ENCODE measurements at places on chromosomes 4 and X. TPM values are rescaled to one million over a fixed set of nuclear protein-coding genes. Genes with fewer than 3 reads are reported as not detected.

DNA sequence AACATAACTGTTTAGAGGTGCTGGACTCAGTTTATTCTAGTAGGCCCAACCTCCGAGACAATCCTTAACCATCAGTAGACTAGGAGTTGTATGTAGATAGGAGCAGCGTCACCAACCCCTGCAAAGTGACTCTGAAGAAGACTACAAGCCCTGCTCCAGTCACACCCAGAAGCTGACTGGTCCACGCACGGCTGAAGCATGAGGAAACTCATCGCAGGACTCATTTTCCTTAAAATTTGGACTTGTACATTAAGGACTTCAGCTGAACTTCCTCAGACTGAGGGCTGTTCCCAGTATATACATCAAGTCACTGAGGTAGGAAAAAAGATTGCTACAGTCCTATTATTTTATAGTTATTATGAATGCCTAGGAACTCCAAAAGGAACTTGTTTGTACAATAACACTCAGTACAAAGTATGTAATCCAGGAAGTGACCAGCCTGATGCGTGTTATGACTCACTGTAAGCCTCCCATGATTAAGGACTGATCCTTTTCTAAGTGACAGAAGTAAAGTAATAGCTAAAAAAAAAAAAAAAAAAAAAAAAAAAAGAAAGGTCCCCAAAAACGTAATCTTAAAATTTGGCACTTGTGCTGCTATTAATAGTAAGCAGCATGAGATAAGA is 41.6 kb upstream of the UGT2B7 start:
- H3K4me1 ChIP-seq = no peaks in the 10 kb centered on the region
- H3K4me3 ChIP-seq = no peak overlapping the region
- H3K27ac ChIP-seq = no peak overlapping the region
- H3K36me3 ChIP-seq = no peaks in the 10 kb centered on the region

GSX2 gene
- total RNA-seq = not detected

DNA sequence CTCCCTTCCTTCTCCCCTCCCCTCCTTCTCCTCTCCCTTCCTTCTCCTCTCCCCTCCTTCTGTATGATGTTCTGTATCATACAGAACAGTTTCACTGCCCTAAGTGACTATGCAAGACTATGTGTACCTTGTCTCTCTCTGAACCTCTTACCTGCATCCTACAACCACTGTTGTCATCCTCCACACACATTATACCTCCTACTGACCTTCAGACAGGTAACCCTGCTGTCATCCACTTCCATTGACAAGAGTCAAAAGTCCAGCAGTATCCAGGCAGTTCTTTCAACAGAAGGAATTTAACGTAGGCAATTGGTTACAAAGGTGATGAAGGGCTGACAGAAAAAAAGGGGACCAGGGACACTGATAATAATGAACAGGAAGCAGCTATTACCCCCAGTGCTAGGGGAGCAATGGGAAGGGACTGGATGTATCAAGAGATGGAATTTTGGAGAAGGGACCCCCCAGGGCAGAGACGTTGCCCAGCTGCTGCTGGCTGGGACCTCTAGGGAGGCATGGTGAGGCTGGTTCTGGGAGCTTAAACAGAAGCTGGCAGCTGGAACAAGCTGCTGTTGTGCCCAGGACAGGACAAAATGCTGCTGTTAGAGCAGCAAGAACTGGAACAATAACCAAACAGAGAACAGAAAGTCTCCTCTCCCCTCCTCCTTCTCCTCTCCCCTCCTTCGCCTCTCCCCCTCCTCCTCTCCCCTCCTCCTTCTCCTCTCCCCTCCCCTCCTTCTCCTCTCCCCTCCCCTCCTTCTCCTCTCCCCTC is 84.7 kb downstream of the DCTD start:
- no peaks in the 10 kb centered on the region for H3K36me3 ChIP-seq
- H3K27ac ChIP-seq = no peak overlapping the region
- no peaks in the 10 kb centered on the region for H3K4me1 ChIP-seq
- no peaks in the 10 kb centered on the region for H3K27me3 ChIP-seq
- no peak for DNase-seq

- no peak overlapping the region for H3K27ac ChIP-seq
- H3K36me3 ChIP-seq = no peaks in the 10 kb centered on the region
- no peak for DNase-seq
- H3K4me3 ChIP-seq = no peak overlapping the region
Observed at GRCh38 chrX:17674601-17675000, 62.7 kb upstream of the SCML1 start.

DNA sequence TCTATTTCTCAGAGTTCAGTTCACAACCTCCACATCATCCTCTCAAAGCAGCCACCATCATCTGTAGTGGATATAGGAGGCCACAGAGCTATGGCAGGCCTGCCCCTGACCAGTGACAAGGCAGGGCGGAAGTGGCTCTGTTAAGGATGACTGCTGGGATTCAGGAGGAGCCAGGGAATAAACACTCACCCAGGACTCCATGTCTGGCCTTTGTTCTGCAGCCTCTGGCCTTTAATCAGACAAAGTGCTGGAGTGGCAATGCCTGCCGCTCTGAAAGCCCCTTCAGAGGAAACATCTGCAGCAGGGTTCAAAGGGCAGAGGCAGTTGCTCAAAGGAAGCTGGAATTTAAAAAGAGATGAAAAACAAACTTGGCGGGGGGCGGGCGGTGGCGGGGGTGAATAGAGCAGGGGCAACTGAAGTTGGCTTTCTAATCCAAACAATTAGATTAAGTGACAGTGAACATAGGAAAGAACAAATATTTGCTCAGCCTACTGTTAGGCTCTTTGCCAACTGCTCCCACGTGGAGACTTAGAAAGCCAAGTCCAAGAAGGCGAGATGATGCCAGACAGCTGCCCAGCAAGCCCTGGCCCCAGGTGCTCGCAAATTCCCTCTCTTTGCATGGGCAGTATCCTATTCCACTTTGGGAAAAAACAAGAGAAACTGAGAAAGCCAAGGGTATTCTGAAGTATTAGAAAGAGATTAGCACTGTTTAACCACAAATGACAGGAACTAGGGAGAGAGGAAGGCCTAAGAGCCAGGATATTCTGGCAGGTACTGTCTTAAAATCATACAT is 5.5 kb downstream of the MPP1 start:
- no peaks in the 10 kb centered on the region for H3K27me3 ChIP-seq
- no peak overlapping the region for H3K4me3 ChIP-seq
- DNase-seq = no peak
- peaks cover 22% of the 10 kb centered on the region for H3K4me1 ChIP-seq

DNA sequence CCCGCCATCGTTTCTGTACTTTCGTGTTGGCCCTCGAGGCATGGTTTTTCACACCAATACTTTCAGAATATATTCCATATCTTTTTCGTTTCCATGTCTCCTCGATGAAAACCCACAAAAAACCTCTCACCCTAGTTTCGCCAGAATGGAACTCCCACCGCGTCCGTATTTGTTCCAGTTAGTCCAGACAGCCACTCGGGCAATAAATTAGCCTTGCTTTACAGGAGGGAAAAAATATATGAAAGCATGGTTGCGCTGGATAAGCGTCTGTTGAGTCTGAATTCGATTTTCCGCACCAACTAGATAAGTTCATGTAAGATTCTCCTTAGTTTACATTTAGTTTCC is 550 bp upstream of the CHM start:
- DNase-seq = no peak
- H3K4me1 ChIP-seq = peaks cover 6% of the 10 kb centered on the region
- peak overlapping the region; percentile 63 for H3K4me3 ChIP-seq
- H3K36me3 ChIP-seq = no peaks in the 10 kb centered on the region
- H3K27me3 ChIP-seq = no peaks in the 10 kb centered on the region
- peak overlapping the region; percentile 86 for H3K27ac ChIP-seq

GRCh38 chr4:16989371-16989770 is 90.9 kb upstream of the LDB2 start:
- no peaks in the 10 kb centered on the region for H3K27me3 ChIP-seq
- H3K27ac ChIP-seq = no peak overlapping the region
- DNase-seq = no peak
- H3K4me1 ChIP-seq = no peaks in the 10 kb centered on the region
- no peak overlapping the region for H3K4me3 ChIP-seq
- H3K36me3 ChIP-seq = no peaks in the 10 kb centered on the region

DNA sequence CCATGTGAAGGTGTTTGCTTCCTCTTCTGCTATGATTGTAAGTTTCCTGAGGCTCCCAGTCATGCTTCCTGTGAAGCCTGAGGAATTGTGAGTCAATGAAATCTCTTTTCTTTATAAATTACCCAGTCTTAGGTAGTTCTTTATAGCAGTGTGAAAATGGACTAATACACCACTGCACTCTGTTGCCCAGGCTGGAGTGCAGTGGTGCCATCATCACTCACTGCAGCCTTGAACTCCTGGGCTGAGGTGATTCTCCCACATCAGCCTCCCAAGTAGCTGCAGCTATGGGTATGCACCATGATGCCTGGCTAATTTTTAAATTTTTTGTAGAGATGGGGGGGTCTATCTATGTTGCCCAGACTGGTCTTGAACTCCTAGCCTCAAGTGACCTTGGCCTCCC is 15.8 kb upstream of the IGFBP7 start:
- H3K27ac ChIP-seq = no peak overlapping the region
- H3K36me3 ChIP-seq = no peaks in the 10 kb centered on the region
- no peak overlapping the region for H3K4me3 ChIP-seq
- no peaks in the 10 kb centered on the region for H3K27me3 ChIP-seq
- no peaks in the 10 kb centered on the region for H3K4me1 ChIP-seq
- no peak for DNase-seq

MEPE gene
- not detected for total RNA-seq

DNA sequence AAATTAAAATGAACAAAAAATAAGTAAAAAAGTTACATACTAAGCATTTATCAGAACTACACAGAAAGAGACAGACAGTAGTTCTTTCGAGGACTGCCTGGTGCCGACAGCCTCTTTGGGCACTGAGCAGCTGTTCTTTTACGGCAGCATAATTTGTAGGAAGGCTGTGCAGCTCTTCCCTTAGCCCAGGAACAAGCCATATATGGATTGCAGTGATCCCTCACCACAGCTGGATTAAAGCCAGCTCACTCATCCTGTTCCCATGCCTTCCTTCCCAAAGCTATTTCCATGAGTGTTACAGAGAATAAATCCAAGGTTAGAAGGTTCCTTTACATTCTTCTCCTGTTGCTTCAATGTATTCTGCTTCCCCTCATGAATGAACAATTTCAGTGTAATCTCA is 71.7 kb downstream of the DDX60L start:
- H3K27ac ChIP-seq = no peak overlapping the region
- H3K36me3 ChIP-seq = peaks cover 8% of the 10 kb centered on the region
- DNase-seq = no peak
- H3K27me3 ChIP-seq = no peaks in the 10 kb centered on the region
- H3K4me1 ChIP-seq = no peaks in the 10 kb centered on the region

- no peaks in the 10 kb centered on the region for H3K4me1 ChIP-seq
- no peaks in the 10 kb centered on the region for H3K27me3 ChIP-seq
- H3K36me3 ChIP-seq = no peaks in the 10 kb centered on the region
- H3K27ac ChIP-seq = no peak overlapping the region
- DNase-seq = no peak
Observed at GRCh38 chr4:180794333-180794732, 1448.9 kb upstream of the TENM3 start.

SMIM10 gene
- 0.44 TPM for total RNA-seq

DNA sequence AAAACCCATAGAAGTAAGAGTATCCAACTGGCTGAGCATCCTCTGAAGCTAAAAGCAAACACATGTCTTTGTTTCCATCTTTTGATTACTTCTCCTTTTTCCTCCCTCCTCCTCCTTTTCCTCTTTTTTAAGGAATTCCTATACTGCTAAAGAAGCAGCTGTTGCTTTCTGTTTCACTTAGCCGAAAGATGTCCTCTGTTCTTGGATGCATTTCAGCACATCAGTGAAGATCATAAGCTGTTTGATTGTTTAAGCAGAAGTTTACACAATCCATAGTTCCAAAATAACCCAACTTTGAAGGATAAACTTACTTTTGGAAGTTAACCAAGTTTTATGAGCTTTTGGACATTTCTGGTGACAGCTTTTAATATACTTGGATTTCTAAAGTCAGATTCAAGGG is 55.1 kb upstream of the TNIP3 start:
- DNase-seq = no peak
- no peak overlapping the region for H3K4me3 ChIP-seq
- H3K4me1 ChIP-seq = no peaks in the 10 kb centered on the region
- no peaks in the 10 kb centered on the region for H3K36me3 ChIP-seq

TNIP3 gene
- total RNA-seq = 8.0 TPM

DNA sequence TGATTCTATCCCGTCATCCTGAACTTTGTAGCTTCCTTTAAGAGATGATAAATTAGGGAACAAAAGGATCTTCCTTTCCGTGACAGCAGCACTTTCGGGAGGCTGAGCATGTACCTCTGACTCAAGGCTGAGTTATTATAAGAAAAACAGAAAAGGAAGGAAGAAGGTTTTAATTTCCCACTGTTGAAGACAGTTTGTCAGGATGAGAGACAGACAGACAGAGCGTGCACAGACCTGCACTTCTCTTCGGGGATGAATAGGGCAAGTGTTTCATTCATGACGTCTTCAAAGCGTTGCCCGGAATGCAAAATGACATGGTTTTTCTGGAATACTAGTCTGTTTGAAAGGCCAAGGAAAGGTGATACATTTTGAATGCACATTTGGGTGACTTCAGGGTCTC is 405.3 kb upstream of the FAT1 start:
- no peak for DNase-seq
- no peaks in the 10 kb centered on the region for H3K36me3 ChIP-seq
- no peak overlapping the region for H3K4me3 ChIP-seq
- H3K27ac ChIP-seq = no peak overlapping the region

GRCh38 chrX:78693012-78693411 is 33.9 kb upstream of the RTL3 start:
- no peaks in the 10 kb centered on the region for H3K36me3 ChIP-seq
- H3K27ac ChIP-seq = no peak overlapping the region
- no peaks in the 10 kb centered on the region for H3K4me1 ChIP-seq
- no peak for DNase-seq
- H3K4me3 ChIP-seq = no peak overlapping the region

GRCh38 chr4:91525621-91526020 is 778.1 kb upstream of the GRID2 start:
- H3K4me1 ChIP-seq = no peaks in the 10 kb centered on the region
- no peaks in the 10 kb centered on the region for H3K27me3 ChIP-seq
- H3K27ac ChIP-seq = no peak overlapping the region
- H3K4me3 ChIP-seq = no peak overlapping the region
- no peaks in the 10 kb centered on the region for H3K36me3 ChIP-seq

- H3K4me1 ChIP-seq = no peaks in the 10 kb centered on the region
- H3K36me3 ChIP-seq = no peaks in the 10 kb centered on the region
- H3K27me3 ChIP-seq = no peaks in the 10 kb centered on the region
Observed at GRCh38 chrX:102085706-102086105, 39.8 kb upstream of the TCEAL2 start.

APOOL gene
- total RNA-seq = 5.2 TPM

DNA sequence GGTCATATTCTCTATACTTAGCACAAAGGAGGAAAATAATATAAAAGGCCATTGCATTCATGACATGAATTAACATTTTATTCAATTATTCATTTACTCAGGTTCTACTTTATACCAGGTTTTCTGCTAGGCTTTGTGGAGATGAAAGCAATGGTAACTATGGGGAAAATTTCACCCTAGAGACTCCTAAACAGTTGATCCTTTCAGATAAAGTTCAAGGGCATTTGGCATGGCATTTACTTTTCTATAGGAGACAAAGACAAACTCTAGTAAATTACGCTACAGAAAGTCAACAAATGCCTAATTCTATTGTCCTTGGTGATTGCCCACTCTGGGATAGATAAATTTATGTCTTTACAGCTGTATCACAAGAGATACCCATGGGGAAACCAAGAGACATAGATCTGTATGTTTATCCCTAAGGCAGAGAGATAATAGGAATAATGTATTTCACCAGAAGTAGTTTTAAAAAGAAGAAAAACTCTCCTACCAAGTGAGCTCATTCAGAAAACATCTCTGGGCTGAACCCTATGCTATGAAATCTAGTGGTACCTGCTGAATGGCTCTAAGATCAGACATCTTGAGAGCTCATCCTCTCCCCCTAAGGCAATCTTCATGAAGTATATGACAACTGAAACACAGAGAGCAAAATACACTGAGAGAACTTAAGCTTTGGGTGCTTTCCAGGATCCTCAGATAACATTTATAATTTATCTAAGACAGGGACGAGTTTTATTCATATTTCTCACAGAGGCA is 316.7 kb downstream of the ANTXR2 start:
- no peak for DNase-seq
- H3K4me1 ChIP-seq = no peaks in the 10 kb centered on the region
- no peak overlapping the region for H3K4me3 ChIP-seq

Measured in upper lobe of left lung (tissue), 6 donors.